ENCODE measurements at places on chromosomes 4 and X.

DNA sequence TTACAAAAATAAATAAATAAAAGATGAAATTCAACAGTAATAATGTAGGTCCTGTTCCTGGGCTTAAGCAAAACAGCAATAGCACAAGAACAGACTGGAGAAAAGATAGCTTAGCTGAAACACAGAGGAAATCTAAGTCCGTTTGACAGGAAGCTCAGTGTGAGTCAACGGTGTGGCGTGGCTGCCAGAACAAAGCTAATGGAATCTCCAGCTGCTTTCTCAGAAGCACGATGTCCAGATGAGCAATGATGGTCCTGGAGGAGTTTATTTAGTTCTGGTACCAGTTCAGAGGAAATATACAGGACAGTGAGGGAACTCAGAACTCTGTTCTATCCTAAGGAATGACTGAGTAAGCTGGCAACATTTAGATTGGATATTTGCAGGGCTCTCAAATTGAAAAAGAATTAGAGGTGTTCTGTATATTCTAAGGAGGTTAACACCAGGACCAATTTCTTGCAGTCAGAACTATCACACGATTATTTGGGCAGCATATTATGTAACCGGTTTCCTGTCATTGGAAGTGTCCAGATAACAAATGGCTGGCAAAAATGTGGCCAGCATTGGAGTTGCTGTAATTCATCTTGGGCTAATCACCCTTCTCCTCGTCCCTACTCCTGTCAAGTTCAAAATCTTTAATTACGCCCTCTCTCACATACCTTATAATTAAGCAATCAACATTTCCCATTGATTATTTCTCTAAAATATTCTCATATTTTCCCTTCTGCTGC lies 12.7 kb downstream of the GAB3 start:
- DNase-seq, result no peak

DNA sequence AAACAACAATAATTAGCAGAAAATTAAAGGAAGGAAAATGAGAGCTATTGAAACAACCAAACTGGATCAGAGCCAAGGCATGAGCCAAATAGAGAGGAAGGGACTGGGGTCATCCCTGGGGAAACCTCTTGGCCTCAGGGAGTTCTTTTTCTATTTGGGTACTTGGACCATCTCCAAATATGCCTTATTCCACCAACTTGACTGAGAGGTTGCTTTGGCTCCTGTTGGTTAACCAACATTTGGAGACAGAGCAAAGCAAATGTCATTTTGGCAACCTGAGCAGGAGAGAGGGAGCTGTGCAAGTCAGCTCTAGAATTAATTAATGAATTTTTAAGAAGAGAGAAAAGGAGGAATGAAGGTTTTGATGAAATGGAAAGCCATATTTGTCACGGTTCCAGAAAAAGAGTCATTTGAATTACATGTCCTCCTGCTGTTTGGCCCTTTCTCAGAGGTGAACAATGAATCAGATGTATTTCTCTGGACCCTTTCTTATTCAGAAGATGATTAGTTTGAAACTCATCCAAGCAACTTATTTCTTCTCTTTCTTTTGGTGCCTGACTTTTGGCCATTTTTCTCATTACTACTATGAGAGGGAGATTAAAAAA lies 119.1 kb downstream of the CNKSR2 start:
- DNase-seq, result no peak

- DNase-seq, result no peak
Measured at GRCh38 chr4:184110452-184111224, 107.0 kb downstream of the ENPP6 start.

GRCh38 chrX:139015627-139016026 lies 304.1 kb upstream of the FGF13 start:
- no peak for DNase-seq

GRCh38 chrX:152843852-152844251 lies 13.0 kb downstream of the NSDHL start:
- DNase-seq, result no peak

DNA sequence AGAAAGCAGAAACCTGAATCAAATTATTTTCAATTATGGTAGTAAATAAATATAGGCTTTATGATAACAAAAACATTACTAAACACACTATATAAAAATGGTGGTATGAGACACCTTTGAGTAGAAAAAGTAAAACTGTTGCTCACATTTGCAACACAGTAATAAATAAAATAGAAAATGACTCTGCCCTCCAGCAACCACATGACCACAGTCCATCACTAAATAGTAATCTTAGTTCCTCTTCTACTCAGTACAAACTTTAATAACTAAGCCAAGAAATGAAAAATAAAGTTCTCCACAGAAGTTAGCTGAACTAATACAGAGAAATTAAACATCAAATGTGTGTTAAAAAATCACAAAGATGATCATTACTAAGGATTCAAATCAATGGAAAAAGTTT lies 108.5 kb downstream of the ADGRA3 start:
- DNase-seq, result no peak

DNA sequence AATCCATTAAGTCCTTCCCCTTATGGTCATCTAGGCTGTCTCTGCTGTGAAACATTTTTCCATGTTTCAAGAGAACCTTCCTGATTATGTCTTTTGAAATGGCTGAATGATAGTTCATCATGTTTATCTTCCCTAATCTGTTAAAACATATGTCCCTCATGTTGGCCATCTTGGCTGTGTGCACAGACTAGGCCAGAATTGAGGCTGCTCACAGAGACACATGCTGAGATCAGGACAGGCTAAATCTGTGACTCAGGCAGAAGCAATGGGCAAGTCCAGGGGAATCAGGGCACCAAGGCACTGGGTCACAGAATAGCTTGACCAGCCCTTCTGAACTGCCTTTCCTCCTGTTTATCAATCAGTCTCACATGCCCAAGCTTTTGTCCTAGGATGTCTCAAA lies 78.3 kb downstream of the FHDC1 start:
- DNase-seq, result no peak

Data from stimulated activated CD8-positive, alpha-beta memory T cell treated with anti-CD3 and anti-CD28 coated beads, Interleukin-7, amount 100 ng/mL, for 1 hour (primary cell).